ENCODE measurements at places on chromosomes 5 and 9. TPM values are rescaled to one million over a fixed set of nuclear protein-coding genes. Genes with fewer than 3 reads are reported as not detected.

DAB2 gene
- 249 TPM for total RNA-seq

CER1 gene
- total RNA-seq: not detected

ZCCHC9 gene
- total RNA-seq: 20.3 TPM

PRR16 gene
- 3.7 TPM for total RNA-seq

CNTNAP3 gene
- total RNA-seq: 76.5 TPM

UNC13B gene
- 34.3 TPM for total RNA-seq

ARHGEF39 gene
- total RNA-seq: 0.44 TPM

Data from aortic smooth muscle cell (primary cell).